Fibroblast of lung (primary cell): ENCODE measurements at places on chromosomes 6 and 20. TPM values are rescaled to one million over a fixed set of nuclear protein-coding genes. Genes with fewer than 3 reads are reported as not detected.

Gene SMLR1
- not detected in 2 replicates for total RNA-seq

Gene MAPK14
- total RNA-seq: 44.4 and 57.8 TPM in 2 replicates

Gene FAM83B
- under 0.01 TPM in 2 replicates for total RNA-seq

Gene GGTLC1
- not detected in 2 replicates for total RNA-seq

Gene TCF15
- total RNA-seq: not detected in 2 replicates

Gene ANGPT4
- under 0.01 TPM in 2 replicates for total RNA-seq

Gene TENT5A
- total RNA-seq: 24.6 and 24.9 TPM in 2 replicates

Gene SIRPG
- not detected in 2 replicates for total RNA-seq

Gene CITED2
- 94.8 and 139 TPM in 2 replicates for total RNA-seq

Gene TRIM15
- not detected in 2 replicates for total RNA-seq

Gene RFX6
- not detected in 2 replicates for total RNA-seq

Gene EMILIN3
- total RNA-seq: 0.17 TPM in 1 of 2 replicates, not detected in the other

Gene HSPA12B
- total RNA-seq: 0.17 and 0.77 TPM in 2 replicates

Gene BMP6
- total RNA-seq: under 0.01 TPM in 2 replicates

Gene TCP11
- total RNA-seq: 0.17 and 0.51 TPM in 2 replicates

Gene ESR1
- total RNA-seq: 0.50 and 1.0 TPM in 2 replicates

Gene LY6G6C
- not detected in 2 replicates for total RNA-seq

Gene FAXC
- 0.17 and 0.51 TPM in 2 replicates for total RNA-seq

Gene CST8
- total RNA-seq: not detected in 2 replicates

Gene SIGLEC1
- not detected in 2 replicates for total RNA-seq

Gene ZC3H12D
- under 0.01 and 0.17 TPM in 2 replicates for total RNA-seq

Gene WFDC12
- total RNA-seq: not detected in 2 replicates

Gene SYNDIG1
- 0.17 and 0.51 TPM in 2 replicates for total RNA-seq

Gene REM1
- total RNA-seq: not detected in 2 replicates

Gene SLC22A7
- total RNA-seq: not detected in 2 replicates

Gene COL12A1
- 580 and 1,023 TPM in 2 replicates for total RNA-seq

Gene TSBP1
- total RNA-seq: under 0.01 TPM in 1 of 2 replicates, not detected in the other

Gene OOEP
- 0.17 TPM in 1 of 2 replicates, not detected in the other for total RNA-seq

Gene SAMD3
- total RNA-seq: 2.8 and 4.9 TPM in 2 replicates

Gene ARMC12
- total RNA-seq: 0.50 and 1.0 TPM in 2 replicates

Gene MDFI
- total RNA-seq: 0.17 and 3.3 TPM in 2 replicates

Gene RUNX2
- 2.1 and 4.5 TPM in 2 replicates for total RNA-seq

Gene NNAT
- 0.26 and 0.83 TPM in 2 replicates for total RNA-seq

Gene IP6K3
- 1.8 and 5.4 TPM in 2 replicates for total RNA-seq

Gene BAG2
- 22.1 and 31.5 TPM in 2 replicates for total RNA-seq

Gene BCAS1
- total RNA-seq: under 0.01 and 0.17 TPM in 2 replicates

Gene RIPOR3
- 4.1 and 4.9 TPM in 2 replicates for total RNA-seq
